HEK293T (cell line): ENCODE measurements at places on chromosomes 6 and 20.

GRCh38 chr6:113127786-113128419, 729.2 kb upstream of the MARCKS start:
- no peak for DNase-seq

DNA sequence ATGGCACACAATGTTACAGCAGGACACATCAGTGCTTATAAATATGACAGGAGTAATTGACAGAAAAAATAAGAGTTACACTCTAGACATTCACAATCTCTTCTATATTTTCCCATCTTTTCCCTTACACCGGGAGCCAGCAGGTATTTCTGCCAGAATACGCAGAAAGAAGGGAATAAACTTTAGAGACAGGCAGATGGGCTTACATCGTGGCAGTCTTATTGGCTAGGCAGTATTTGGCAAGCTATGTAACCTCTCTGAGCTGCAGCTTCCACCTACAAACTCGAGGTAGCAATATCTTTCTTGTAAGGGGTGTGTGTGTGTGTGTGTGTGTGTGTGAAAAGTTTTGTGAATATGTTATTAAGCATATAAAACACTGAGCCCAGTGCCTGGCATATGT, 33.0 kb upstream of the TSHZ2 start:
- no peak for DNase-seq

DNA sequence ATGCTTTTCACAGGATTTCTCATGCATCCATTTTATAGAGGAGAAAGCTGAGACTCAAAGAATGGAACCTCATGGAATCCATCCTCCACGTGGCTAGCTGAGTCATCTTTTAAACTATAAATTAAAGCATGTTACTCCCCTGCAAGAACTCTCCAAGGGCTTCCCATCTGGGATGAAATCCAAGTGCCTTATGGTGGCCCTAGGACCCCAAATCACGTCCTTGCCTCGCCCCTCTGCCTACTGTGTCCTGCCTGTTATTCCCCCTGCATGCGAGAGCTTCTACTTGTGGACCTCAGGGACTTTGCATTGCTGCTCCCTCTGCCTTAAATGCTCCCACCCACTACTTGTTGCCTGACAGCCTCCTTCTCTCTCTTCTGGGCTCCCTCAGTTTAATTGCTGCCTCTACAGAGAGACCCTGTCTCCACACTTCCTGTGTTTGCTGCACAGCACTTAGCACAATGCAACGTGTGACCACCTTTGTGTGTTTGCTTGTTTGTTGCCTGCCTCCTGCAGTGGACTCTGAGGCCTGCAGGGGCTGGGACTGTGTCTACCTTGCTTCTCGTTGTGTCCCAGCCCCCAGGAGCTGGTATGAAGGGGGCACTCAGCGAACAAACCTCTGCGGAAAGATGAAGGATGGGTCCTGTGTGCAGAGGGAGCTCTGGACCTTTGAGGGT, 39.4 kb downstream of the TOX2 start:
- no peak for DNase-seq

DNA sequence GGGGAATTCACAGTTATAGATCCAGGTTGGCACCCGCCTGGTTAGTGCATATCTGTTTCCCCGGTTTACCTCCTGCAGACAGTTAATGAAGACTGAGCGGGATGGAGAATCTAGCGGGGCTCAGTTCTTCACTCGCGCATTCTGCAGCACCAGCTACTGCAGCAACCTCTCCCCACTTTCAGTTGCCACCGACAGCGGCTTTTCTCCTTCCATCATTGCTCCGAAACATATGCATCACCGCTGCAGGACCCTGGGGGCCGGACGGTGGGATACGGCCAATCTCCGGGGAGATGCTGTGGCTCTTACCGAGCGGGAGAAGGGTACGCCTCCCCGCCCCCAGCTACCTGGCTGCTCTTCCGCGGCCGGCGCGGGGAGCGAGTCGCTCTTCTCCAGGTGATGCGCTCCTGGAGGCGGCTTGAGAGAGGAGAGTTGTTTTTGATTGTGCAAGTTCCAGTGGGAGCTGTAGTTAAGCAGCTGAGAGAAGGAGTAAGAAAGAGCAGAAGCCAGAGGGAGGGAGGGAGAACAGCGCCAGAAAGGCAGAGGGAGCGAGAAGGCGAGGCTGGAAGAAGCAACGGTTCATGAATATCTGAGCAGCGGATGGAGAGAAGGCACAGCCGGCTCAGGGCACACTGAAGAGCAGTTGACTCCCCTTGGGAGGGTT, at the start of gene SGK1:
Gene SGK1 (minus strand): TSS at position 642 of the 661 bp plus-strand sequence. CDS start 652 bp downstream, outside the sequence.
- DNase-seq = peak; percentile 62

DNA sequence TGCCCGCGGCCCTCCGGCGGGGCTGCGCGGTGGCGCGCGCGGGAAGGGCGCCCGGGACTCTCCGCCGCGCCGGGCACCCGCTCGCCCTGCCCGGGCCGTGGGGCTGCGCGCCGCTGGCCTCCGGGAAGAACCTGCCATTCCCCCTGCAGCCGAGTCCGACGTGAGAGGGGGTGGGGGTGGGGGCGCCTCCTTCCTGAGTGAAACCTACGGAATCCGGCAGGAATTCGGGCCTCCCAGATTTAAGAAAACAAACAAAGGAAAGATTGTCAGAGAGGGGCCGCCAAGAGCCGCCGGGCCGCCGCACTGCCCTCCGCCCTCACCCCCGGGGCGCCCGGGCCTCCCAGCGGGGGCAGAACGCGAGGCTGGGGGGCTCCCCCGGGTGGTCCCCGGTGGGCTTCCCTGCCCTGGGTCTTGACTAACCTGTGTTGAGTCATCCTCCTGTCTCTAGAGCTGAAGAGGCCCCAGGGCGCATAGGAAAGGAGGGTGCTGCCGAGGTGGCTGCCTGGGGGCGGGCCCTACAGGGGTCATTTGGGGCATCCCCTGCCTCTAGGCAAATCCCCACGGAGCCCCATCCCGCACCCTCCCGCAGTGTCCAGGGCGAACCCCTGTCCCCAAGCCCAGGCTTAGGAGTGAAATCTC, 42.2 kb upstream of the FOXP4 start:
- DNase-seq = peak; percentile 50

GRCh38 chr6:31525932-31526591, 2.7 kb upstream of the MCCD1 start:
- DNase-seq = no peak

- no peak for DNase-seq
Observed at GRCh38 chr6:2061880-2062279, 183.5 kb downstream of the GMDS start.

DNA sequence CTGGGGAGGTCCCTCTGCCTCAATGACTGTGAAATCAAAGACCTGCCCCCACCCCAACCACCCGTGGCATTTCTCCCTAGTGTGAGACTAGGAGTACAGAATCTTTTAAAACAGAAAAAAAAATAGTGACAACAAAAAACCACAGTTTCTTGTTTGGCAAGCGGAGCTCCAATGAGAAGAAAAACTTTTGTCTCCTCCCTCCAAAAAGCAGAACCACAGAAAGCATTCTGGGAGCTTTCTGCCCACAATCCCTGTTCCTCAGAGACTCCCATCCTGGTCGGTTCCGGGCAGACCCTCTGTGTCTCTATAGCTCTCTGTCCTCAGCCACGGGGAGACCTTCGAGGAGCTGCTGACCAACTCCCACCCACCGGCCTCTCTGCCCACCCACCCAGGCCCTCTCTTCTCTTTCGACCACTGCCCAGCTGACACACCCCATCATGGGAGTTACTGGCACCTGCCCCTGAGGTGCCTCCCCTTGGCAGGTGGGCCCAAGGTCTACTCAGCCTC, 4.9 kb downstream of the PREX1 start:
- DNase-seq = no peak

- DNase-seq = no peak
Observed at GRCh38 chr20:48791666-48792071, 36.1 kb downstream of the PREX1 start.

GRCh38 chr6:92259171-92259570, 1160.2 kb downstream of the EPHA7 start:
- DNase-seq = no peak

- DNase-seq = no peak
Observed at GRCh38 chr6:161395716-161396231, 121.9 kb upstream of the AGPAT4 start.

- DNase-seq = no peak
Observed at GRCh38 chr6:10140136-10140535, 274.7 kb downstream of the TFAP2A start.

DNA sequence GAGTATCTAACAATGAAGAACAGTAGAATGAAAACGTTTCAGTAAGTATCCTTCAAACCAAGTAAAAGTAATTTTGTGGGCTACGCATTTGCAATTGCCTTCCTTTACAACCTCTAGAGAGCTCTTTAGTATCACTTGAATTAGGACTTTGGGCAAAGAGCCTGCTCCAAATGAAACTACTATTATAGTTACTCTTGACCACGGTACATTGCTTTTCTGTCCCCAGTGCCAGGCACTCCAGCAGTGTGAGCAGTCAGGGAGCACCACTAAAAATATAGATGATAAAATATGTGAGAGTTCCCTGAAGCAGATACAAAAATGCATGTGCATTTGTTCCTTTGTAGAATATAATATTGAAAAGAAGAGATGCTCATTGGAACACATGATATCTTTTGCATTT, 450.1 kb upstream of the MANEA start:
- DNase-seq = no peak

DNA sequence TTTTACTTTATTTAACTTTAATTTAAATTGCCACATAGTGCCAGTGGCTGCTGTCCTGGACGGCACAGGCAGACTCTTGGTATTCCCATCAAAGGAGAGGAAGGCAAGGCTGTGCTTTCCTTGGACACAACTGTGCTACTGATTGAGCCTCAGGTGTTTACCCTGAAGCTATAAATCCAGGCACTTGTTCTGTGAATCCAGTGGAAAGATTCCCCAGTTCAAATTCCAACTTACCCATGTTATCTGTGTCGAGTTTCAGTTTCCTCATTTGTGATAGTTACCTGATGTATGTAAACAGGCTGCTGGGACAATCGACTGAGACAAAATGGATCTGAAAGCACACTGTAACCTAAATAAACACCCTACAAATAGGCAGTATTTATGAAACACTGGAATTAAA, 57.2 kb downstream of the PLAGL1 start:
- DNase-seq = no peak

- DNase-seq = no peak
Observed at GRCh38 chr6:5164092-5164491, 79.0 kb downstream of the PPP1R3G start.

DNA sequence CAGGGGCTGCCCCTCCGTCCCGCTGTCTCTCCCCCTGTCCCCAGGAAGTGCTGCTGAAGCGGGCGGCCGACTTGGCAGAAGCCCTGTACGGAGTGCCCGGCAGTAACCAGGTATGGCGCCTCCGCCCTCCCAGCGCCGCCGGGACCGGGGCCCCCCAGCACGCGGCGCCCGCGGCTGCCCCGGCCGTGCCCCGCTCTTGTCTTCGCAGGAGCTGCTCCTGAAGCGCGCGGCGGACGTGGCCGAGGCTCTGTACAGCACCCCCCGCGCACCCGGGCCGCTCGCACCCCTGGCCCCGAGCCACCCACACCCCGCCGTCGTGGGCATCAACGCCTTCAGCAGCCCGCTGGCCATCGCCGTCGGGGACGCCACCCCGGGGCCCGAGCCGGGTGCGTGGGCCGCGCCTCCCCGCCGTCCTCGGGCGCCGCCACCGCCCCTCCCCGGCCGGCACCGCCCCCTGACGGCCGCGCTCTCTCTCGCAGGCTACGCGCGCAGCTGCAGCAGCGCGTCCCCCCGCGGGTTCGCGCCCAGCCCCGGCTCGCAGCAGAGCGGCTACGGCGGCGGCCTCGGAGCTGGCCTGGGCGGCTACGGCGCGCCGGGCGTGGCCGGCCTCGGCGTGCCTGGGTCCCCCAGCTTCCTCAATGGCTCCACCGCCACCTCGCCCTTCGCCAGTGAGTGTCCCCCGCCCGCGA, 48.4 kb downstream of the CPXM1 start:
- DNase-seq = no peak
